ENCODE measurements at places on chromosomes 11 and 22. TPM values are rescaled to one million over a fixed set of nuclear protein-coding genes. Genes with fewer than 3 reads are reported as not detected.

Gene APOL4
- not detected for total RNA-seq

DNA sequence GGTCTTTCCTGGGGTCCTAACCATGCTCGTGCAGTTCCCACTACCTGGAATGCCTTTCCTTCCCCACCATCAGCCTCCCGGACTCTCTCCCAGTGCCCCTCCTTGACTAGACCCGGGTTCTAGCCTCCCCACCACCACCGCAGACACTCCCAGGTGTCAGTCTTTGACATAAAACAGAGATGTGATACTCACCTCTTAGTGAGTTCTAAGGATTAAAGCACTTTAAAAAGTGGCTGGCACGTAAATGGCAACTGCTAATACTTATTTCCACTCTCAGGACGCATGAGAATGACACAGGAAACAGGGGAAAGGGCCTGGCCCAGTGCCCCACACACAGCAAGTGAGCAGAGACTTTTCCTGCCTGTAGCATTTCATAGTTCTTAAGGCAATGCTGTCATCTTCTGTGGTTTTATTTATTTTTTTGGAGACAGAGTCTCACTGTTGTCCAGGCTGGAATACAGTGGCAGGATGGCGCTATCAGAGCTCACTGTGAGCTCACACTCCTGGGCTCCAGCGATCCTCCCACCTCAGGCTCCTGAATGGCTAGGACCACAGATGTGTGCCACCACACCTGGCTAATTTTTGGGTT lies 1.9 kb upstream of the SLC25A45 start:
- H3K4me1 ChIP-seq: peaks cover 68% of the 10 kb centered on the region
- H3K36me3 ChIP-seq: no peaks in the 10 kb centered on the region
- DNase-seq: no peak
- peak overlapping the region; percentile 99 for H3K27ac ChIP-seq
- peak overlapping the region; percentile 34 for H3K4me3 ChIP-seq

DNA sequence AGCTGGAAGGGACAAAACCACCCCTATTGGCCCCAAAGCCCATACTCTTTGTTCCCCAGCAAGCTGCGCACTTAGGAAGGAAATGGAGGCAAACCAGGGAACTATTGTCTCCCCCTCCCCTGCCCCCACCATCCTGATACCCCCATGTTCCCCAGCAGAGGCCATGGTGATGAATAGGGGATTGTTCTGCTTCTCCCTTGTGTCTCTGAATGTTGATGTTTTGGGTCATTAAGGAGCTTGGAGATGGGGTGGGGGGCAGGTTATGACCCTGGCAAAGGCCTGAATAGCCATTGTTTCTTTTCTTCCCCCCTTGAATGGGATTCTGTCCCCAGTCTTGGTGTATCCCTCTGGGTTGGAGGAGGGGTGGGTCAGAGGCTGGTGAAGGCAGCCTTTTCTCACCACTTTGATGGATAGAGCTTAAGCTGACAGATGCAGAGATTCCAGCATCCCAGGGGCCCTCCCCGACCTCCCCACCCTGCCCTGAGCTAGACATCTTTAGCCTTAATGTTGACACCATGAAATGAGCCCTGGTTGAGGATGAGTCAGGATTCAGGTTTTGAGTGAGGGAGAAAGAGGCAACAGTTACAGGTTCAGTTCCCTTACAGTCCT lies 8.3 kb downstream of the DTX4 start:
- peaks cover 26% of the 10 kb centered on the region for H3K27me3 ChIP-seq
- no peak overlapping the region for H3K27ac ChIP-seq
- no peaks in the 10 kb centered on the region for H3K36me3 ChIP-seq

GRCh38 chr11:130420478-130421198 lies 7.8 kb downstream of the ADAMTS8 start:
- peaks cover 40% of the 10 kb centered on the region for H3K27me3 ChIP-seq
- no peak overlapping the region for H3K27ac ChIP-seq
- H3K4me3 ChIP-seq: no peak overlapping the region
- DNase-seq: no peak

Gene B4GALNT4
- total RNA-seq: 61.0 TPM

Gene KCNJ1
- not detected for total RNA-seq

Measured in osteocyte (in vitro differentiated cells).